ENCODE measurements at places on chromosomes 7 and 10.

DNA sequence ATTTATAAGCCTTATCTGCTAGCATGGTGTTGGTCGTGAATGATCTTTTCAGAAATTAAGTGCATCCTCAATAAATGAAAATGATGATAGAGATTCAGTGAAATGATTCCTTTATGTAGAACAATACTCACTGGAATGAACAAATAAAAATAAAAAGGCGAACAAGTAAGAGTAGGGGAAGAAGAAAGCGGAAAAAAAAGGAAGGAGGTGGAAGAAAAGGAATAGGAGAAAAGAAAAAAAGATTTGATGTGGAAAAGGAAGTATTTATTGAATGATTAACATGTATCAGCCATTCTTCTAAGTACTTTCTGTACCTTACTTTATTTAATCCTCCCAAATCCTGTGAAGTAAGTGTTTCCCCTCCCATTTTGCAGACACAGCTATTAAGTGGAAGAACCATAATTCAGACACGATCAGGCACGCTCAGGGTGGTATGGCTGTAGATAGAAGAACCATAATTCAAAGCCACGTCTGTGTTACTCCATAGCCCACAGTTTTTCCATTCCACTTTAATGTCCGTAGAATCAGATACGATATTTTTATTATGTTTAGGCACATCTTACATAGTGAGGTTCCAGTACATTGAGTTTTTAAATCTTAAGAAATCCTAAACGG is 156.2 kb upstream of the LAMB4 start:
- no peak for DNase-seq

DNA sequence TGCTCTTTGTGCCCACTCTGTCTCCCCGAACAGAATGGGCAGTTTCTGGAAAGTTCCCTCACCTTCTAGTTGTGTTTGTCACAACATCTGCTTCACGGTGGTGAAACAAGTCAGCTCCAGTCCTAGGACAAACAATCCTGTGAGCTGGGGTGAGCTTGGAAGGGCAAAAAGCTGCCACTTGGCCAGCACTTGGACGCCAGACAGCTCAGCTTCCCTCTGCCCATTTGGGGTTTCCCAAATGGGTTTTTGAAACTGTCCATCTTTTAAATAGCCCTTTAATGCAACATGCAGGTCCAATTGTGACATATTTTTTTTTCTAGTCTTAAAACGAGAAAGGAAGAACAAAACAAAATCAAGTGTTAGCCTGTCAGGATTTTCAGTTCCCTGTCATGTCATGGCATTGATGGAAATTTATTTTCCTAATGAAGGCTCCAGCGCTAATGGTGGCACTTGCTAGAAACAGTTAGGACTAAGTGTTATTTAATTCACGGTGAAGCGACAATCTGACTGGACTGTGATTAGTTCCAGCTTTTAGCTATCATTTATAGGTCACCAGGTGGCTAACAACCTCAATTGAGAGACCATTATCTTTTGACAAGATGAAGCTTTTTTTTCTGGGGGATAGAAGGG is 181.7 kb downstream of the MYOF start:
- no peak for DNase-seq

DNA sequence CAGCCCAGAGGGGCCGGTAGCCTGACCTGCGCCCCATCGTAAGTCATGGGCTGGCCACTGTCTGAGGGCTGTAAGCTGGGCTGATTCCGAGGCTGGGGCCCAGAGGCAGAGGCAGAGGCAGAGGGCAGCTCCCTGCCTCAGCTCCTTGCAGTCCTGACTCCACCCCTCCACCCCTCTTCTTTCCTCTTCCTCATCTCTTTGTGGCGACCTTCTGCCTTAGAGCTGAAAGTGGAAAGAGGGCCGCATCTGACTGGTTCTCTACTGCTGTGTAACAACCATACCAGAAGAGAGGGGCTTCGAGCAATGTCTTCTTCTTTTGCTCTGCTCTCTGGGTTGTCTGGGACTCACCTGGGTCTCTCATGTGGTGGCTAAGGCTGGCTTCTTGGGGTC is 179.1 kb downstream of the RPS24 start:
- DNase-seq, result no peak

GRCh38 chr7:98242342-98242741 is 9.7 kb downstream of the TECPR1 start:
- no peak for DNase-seq

- no peak for DNase-seq
Observed at GRCh38 chr10:6320320-6321010, 117.7 kb downstream of the PFKFB3 start.

DNA sequence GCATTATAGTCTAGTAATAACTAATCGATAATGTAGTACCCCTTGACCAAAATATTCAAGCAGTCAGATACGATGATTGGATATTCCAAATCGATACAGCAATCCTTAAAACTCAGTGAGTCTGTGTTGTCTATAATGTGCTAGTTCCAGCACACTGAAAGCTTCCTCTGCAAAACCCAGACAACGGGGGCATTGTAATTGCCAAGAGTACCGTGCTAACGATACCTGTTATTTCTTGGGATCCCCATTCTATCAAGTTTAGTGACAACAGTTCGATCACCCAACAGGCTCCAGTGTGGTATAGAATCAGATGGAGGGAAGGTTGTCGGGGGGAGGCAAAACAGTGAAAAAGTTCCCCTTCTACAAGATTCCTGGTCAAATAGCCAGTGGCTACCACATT is 865 bp downstream of the ZNF438 start:
- no peak for DNase-seq

- no peak for DNase-seq
Observed at GRCh38 chr10:31590023-31590800, 271.2 kb downstream of the ZEB1 start.

DNA sequence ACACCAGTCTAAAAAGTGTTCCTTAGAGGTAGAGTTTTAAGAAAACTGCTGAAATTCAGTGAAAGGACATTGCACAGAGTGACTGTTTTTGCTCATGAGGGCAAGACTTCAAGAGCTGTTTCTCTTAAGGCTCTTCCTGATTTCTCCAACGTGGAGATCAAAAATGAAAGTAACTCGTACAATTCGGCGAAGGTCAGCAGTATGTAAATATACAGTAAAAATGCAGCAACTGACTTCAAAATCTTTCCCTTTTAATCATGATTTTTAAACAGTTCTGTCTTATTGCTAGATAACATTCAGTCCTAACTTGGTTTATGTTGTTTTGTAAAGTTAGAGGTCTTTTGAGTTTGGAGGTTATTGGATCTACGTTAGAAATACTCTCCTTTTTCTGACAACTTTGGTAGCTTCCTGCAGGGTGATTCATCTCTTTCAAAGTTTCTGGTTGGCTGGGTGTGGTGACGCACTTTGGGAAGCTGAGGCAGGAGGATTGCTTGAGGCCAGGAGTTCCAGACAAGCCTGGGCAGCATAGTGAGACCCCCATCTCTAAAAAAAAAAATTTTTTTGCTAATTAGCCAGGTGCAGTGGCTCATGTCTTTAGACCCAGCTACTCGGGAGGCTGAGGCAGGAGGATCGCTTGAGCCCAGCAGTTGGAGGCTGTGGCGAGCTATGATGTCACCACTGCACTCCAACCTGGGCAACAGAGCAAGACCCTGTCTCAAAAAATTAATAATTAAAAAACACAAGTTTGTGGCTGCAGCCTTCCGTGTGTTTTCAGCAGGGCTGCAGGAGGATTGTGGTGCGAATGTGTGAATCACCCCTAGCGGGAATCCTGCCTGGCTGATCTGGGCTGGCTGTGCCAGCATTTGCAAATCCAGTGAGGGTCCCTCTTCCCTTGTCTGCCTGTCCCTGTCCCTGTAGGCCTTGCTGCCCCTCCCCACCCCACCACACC is 29.2 kb upstream of the AP5Z1 start:
- DNase-seq, result no peak

DNA sequence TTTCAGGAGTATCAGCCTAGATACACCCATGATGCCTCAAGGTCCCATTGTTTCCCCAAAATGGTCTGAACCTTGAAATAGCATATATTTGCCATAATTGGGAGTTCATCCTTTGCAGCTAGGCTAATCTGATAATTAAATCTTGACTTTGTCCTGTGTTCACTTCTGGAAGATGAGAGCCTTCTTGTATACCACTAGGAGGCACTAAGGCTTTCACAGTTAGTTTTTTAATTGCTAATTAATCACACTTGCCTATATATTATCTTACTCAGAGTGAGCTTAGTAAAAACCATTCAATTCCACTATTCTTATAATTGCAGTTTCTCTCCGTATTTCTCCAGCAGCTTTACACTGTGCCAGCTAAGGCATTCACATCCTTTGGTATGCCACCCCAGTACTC is 48.7 kb upstream of the MAGI2 start:
- no peak for DNase-seq

DNA sequence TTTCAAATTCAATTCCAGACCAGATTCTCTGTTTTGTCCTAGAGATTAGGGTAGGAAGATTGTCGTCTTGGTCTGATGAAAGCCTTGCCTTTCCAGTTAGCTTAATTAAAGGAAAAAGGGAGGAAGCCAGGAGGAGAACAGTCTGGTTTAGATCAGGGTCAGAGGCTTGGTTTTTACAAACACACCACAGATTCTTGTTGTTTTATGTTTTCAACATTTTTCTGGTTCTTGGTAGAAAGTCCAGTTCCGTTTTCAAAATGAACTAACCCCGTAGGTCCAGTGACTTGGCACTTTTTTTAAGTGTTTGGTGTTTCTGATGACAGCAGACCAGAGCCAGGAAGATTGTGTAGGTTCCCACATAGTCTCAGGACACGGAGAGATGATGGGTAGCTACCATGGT is 167.1 kb upstream of the INHBA start:
- no peak for DNase-seq

DNA sequence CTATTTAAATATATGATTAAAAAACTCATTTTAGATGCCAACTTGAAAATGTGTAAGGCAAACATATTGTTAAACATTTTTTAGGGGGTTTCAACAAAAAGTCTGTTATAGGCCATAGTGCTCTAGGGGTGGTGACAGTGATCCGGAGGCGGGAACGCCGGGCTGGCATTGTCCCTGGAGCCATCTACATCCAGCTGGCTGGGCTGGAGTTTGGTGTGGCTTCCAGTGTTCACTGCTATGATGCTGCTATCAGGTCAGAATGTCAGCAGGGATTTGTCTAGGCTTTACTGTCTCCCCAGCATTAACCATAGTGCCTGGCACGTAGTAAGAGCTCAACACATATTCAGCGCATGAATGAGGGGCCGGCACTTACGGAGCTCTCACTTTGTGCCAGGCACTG is 1.9 kb upstream of the SLC18A2 start:
- no peak for DNase-seq
